ENCODE measurements at places on chromosomes 13 and 19. TPM values are rescaled to one million over a fixed set of nuclear protein-coding genes. Genes with fewer than 3 reads are reported as not detected.

GRCh38 chr19:32206065-32206464, 139.3 kb upstream of the ZNF507 start:
- no peak overlapping the region for H3K4me3 ChIP-seq
- no peaks in the 10 kb centered on the region for H3K4me1 ChIP-seq
- H3K27ac ChIP-seq = no peak overlapping the region
- no peaks in the 10 kb centered on the region for H3K36me3 ChIP-seq
- H3K27me3 ChIP-seq = no peaks in the 10 kb centered on the region

DNA sequence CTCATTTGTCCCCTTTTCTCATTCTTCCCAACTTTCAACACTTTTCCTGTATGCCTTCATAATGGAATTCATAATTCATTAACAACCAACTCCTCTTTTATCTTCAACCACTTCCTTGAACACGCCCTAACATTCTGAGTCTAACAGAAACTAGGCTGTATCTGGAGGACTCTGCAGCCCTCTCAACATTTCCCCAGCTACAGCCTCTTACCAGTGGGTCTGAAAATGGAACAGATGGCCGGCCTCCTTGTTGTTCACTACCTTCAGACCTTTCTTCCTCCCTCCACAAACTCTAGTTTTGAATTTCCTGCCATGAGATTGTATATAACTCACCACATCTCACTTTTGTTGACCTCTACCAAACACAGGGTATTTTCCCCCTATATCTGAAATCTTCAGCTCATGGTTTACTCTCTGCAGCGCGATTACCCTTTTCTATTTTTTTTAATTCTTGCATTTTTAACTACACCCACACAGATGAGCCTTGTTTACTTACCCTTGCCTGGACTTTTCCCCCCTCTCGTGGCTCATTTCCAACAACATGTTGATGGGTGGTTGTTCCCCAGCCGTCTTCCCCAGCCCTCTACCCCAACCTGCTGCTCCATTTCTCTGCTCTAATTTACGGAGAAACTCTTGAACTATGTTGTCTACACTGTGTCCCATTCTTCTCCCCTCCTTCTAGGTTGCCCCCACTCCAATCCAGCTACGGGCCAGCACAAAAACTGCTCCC, 846 bp downstream of the ZNF790 start:
- H3K27me3 ChIP-seq = no peaks in the 10 kb centered on the region
- H3K4me1 ChIP-seq = peaks cover 9% of the 10 kb centered on the region
- peak overlapping the region; percentile 49 for H3K4me3 ChIP-seq
- peak overlapping the region; percentile 80 for H3K27ac ChIP-seq

The CRX gene
- not detected for total RNA-seq

The LCP1 gene
- 30.9 TPM for total RNA-seq
